Osteocyte (in vitro differentiated cells): ENCODE measurements at places on chromosomes 1 and 21. TPM values are rescaled to one million over a fixed set of nuclear protein-coding genes. Genes with fewer than 3 reads are reported as not detected.

GRCh38 chr1:163265547-163265946 is 56.2 kb upstream of the NUF2 start:
- H3K27me3 ChIP-seq, result no peaks in the 10 kb centered on the region
- DNase-seq, result no peak
- no peak overlapping the region for H3K4me3 ChIP-seq
- H3K4me1 ChIP-seq, result peaks cover 2% of the 10 kb centered on the region

DNA sequence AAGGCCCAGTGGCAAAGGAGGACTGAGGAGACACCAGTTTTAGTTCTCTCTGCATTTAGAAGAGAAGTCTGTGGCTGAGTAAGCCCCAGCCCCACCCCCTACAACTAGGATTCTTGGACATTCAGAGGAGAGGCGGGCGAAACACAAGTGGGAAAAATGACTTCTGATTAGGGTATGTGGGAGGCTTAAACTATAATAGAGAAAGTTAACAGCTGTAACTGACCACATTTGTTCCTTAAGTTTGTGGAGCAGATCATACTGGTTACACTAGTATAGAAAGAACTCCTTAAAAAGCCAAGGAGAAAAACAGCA is 11.2 kb upstream of the TRIM33 start:
- H3K27me3 ChIP-seq, result peaks cover 21% of the 10 kb centered on the region
- no peaks in the 10 kb centered on the region for H3K36me3 ChIP-seq
- DNase-seq, result no peak
- H3K27ac ChIP-seq, result no peak overlapping the region
- no peaks in the 10 kb centered on the region for H3K4me1 ChIP-seq

DNA sequence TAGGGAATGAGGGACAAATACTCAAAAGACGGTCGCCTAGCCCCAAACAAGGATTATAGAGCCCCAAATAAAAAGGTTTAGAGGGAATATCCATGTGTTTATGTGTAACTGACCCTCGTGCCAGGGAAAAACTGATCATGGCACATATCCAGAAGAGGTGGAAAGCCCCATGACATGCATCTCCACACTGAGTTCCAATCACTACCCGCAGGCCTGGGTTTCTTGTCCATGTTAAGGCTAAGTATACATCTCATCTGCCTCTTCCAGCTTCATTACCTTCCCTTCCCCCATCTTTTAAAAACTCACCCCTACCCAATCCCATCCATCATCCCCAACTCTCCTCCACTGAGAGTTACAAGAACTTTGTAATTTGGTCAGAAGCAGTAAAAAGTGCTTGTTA is 15.2 kb downstream of the GADD45A start:
- H3K27ac ChIP-seq, result no peak overlapping the region
- H3K4me3 ChIP-seq, result no peak overlapping the region
- DNase-seq, result no peak
- H3K27me3 ChIP-seq, result no peaks in the 10 kb centered on the region

GRCh38 chr1:178724728-178725465 is at the start of gene RALGPS2:
RALGPS2 (plus strand) TSS chr1:178725244; CDS start chr1:178776765, 51,521 bp downstream.
- H3K27me3 ChIP-seq, result no peaks in the 10 kb centered on the region
- peak within 1 kb of the TSS; percentile 80 for H3K4me3 ChIP-seq

- no peaks in the 10 kb centered on the region for H3K4me1 ChIP-seq
- H3K27ac ChIP-seq, result no peak overlapping the region
- DNase-seq, result no peak
- H3K27me3 ChIP-seq, result peaks cover 80% of the 10 kb centered on the region
These were observed 18.8 kb downstream of the RNF220 start for GRCh38 chr1:44423591-44424537.

Gene ARTN
- total RNA-seq, result 0.81 and 1.1 TPM in 2 replicates
